ENCODE measurements at places on chromosomes 7 and 10.

- H3K27ac ChIP-seq, result peak overlapping the region; percentile 60
- peaks cover 44% of the 10 kb centered on the region for H3K4me1 ChIP-seq
- no peaks in the 10 kb centered on the region for H3K36me3 ChIP-seq
- DNase-seq, result no peak
Measured at GRCh38 chr7:2820508-2820934, 23.6 kb downstream of the GNA12 start.

- peaks cover 28% of the 10 kb centered on the region for H3K4me1 ChIP-seq
- peaks cover 23% of the 10 kb centered on the region for H3K36me3 ChIP-seq
- H3K27ac ChIP-seq, result no peak overlapping the region
Measured at GRCh38 chr7:7565746-7566650, 686 bp upstream of the MIOS start.

DNA sequence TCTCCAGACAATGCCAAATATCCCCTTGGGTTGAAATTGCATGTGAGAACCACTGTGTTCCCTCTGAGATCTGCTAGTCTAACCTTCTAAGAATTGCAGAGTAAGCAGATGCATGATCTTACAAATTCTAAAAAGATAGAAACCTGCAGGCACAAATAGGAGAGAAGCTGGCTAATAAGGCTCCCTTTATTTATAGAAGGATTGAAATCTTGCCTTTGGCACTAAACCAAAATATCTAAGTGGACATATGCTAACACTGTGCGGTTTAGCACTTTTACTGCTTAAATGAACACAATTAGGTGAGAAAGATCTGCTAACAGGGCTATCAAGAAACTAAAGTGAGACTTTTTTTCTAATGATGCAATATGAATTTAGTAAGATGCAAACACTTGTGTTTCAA is 225.5 kb downstream of the DOCK4 start:
- peaks cover 7% of the 10 kb centered on the region for H3K4me1 ChIP-seq
- no peaks in the 10 kb centered on the region for H3K27me3 ChIP-seq
- H3K4me3 ChIP-seq, result no peak overlapping the region
- DNase-seq, result no peak

- no peaks in the 10 kb centered on the region for H3K36me3 ChIP-seq
- H3K4me1 ChIP-seq, result peaks cover 28% of the 10 kb centered on the region
- H3K4me3 ChIP-seq, result no peak overlapping the region
- DNase-seq, result no peak
Measured at GRCh38 chr7:19375976-19376375, 230.8 kb upstream of the FERD3L start.

GRCh38 chr10:86287110-86287793 is 79.3 kb downstream of the GRID1 start:
- H3K4me1 ChIP-seq, result no peaks in the 10 kb centered on the region
- H3K4me3 ChIP-seq, result no peak overlapping the region
- peak; percentile 21 for DNase-seq
- H3K27ac ChIP-seq, result no peak overlapping the region

GRCh38 chr10:73780966-73781365 is 882 bp upstream of the CHCHD1 start:
- H3K27me3 ChIP-seq, result no peaks in the 10 kb centered on the region
- H3K36me3 ChIP-seq, result peaks cover 4% of the 10 kb centered on the region
- peak overlapping the region; percentile 99 for H3K4me3 ChIP-seq
- DNase-seq, result no peak
- H3K27ac ChIP-seq, result peak overlapping the region; percentile 99
